Stimulated activated CD4-positive, alpha-beta T cell treated with anti-CD3 and anti-CD28 coated beads, TNF-alpha, amount 100 ng/mL, for 1 hour (primary cell): ENCODE measurements at places on chromosomes 6 and 20.

- DNase-seq: no peak
Measured at GRCh38 chr6:31927242-31927862, at the start of gene C2. C2 (plus strand) TSS chr6:31927717; CDS start chr6:31927753, 36 bp downstream.

DNA sequence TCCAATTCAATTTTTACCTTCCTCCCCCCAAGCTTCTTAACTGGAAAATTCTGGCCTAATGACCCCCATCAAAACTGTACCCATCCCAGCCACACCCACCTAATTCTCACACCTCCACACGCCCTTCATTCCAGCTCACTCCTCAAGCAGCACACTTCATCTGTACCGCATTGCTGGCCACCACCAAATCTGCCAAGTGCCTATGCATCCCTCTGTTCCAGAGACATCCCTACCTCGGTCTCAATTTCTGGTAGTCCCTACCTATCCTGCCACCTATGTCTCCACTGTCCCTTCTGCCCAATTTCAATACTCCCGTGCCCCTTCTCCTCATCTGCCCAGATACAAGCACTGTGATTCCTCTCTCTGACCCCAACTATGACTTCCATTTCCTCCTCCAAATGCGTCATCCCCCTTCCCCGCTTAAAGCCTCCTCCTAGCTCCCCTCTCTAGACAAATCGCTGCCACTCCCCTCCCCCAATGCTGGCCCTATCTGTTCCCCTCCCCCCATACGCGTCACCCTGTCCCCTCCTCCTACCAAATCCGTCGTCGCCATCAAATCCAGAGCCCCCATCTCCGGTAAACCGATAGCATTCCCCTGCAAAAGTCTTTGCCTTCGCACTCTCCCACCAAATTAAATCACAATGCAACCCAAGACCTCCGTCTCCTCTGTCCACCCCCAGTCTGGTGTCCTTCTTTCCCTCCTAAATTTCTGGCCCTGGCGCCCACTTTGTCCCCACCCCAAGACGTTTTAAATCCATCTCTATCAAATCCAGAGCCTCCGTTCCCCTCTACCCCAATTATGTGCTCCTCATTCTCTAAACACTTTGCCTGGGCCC is 1.2 kb downstream of the MTCH1 start:
- no peak for DNase-seq

DNA sequence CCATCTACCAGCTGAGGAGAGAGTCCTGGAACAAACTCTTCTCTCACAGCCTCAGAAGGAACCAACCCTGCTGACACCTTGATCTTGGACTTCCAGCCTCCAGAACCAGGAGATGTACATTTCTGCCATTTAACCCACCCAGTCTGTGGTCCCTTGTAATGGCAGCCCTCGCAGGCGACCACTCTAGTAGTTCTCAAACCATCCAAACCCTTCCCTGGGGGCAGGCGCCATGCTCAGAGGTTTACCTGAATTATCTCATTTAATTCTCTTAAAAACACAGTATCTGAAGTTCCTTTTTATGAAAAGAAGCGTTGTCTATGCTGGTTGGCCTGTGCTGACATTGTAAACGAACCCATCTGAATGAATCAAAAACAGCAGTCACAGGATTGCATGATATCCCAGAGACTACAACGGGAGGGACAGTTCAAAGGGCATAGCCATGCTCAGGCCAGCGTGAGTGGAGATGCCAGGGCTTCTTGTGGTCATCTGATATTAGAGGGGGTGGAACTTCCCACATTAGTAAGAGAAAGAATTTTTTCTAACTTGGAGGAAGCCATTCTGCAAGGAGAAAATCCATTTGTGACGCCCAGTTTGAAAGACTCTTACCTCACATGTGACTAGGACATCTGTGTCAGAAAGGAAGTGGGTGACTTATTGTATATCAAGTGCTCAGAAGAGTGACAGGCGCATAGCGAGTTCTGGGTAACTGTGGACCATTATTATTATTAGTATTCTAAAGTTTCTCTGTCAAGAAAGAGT is 17.2 kb upstream of the TAGAP start:
- DNase-seq: no peak

DNA sequence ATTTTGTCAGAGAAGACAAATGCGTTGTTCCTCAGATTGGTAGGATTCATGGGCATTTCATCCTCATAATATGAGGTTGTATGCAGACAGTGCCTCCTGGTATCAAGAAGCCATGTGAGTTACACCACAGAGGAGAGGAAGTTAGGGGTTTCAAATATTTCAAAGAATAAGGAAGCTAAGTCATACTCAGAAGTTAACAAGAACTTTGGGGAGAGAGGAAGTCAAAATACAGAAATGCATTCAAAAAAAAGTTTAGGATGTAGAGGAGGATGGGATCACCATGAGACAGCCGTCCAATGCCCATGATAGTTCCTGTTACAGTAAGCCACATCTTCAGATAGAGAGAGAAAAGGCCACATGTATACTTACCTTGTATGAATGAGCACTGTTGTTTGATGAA is 22.3 kb downstream of the HLA-DOB start:
- no peak for DNase-seq

GRCh38 chr20:3678198-3678597 is 3.6 kb downstream of the ADAM33 start:
- no peak for DNase-seq

DNA sequence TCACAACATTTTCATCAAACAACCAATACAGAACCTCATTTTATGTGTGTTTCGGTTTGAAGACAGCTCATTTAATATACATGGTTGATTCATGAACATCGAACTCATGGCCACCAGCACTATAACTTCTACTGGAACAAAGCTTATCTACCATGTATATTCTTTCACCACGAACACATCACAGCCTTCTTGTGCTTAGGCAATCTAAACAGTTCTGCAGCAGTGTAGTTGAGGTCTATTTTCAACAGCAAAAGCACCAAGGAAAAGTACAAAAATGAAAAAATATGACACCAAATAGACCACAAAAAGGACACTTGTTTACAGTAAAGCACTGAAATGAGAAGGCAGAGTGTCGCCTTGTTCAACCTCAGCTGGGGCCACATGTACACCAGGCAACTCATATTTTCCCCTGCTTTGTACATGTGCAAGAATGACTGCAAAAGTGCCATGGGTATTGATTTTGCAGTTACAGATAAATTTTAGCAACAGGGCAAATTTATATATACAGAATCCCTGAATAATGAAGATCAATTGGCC is 25.8 kb upstream of the KCNK5 start:
- no peak for DNase-seq

- DNase-seq: no peak
Measured at GRCh38 chr20:63577317-63577894, 3.4 kb upstream of the HELZ2 start.

GRCh38 chr20:38222231-38222922 is 38.2 kb downstream of the KIAA1755 start:
- no peak for DNase-seq

- DNase-seq: no peak
Measured at GRCh38 chr20:23332467-23332866, 18.1 kb upstream of the NXT1 start.

DNA sequence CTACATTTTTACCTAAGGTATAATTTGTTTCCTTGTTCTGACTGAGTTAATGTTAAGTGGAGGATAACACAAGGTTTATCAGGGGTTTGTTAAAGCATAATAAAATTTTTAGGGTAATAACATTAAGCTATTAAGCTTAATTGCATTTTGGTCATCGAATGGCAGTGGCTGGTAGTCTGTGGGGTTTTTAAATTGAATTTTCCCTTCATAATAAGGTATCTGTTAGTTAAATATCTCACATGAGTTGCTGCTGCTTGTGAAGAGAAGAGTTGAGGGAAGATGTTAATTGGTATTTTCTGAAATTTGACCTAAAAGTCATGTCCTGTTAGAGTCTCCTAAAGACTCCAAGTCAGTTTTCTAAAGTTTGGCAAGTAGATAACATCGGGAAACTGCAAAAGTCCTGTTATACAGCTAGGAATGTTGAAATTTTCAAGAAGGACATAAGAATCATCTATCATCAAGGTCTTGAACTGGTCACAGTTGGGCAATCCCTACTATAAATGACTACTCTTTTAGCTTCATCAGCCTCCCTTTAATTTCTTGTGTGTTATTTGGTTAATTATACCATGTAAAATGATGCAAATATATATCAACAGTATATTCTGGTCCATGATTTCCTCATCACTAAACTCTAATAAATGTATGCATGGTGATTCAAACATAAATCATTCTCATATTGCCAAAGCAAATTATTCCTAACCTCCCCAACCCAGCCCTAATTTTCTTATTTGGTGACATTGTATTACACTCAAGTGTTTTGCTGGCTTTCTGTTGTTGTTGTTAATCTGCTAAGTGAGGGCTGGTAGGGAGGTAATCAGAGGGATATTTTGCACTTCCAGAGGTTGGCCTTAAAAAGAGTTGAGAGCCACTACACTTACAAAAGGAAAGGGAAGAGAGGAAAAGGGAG is 64.0 kb downstream of the MAP3K5 start:
- no peak for DNase-seq

- DNase-seq: no peak
Measured at GRCh38 chr20:38150335-38151170, 14.5 kb downstream of the TGM2 start.

DNA sequence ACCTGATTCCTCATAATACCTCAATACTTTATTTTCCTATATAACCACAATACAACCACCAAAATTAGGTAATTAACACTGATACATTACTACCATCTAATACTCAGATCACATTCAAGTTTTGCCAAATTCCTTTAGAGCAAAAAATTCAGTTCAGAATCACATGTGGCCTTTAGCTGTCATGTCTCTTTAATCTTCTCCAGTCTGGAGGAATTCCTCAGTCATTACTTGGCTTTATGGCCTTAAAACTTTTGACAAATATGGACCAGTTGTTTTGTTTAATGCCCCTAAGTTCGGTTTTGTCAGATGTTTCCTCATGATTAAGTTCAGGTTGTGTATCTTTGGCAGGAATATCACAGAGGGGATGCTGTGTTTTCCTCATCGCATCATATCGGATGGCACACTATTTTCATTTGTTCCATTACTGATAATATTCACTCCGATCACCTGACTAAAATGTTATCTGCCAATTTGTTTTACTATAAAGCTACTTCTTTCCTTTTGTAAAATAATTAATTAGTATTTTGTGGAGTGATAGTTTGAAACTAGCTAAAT is 51.2 kb upstream of the AKIRIN2 start:
- no peak for DNase-seq

DNA sequence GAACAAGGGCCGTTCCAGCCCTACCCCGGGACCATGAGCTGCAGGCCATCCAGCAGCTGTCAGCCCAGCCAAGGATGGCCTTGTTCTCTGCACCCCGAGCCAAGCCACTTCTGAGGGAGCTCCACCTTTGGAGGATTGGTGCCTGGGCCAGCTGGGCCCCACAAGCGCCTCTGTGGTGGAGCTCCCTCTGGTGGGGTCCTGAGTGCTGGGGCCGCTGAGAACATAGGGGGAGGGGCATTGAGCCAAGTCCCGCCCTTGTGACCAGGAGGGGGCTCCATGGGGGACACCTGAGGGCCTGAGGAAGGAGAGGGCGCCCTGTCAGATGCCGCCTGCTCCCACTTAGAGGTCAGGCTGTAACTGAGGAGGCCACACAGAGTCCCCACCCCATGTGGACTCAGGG is 43.2 kb downstream of the YTHDF1 start:
- DNase-seq: no peak

- no peak for DNase-seq
Measured at GRCh38 chr6:65052626-65053025, 654.4 kb downstream of the EYS start.

GRCh38 chr20:11296951-11297350 is 620.7 kb upstream of the BTBD3 start:
- DNase-seq: no peak

GRCh38 chr6:31002471-31002870 is 7.8 kb upstream of the MUC22 start:
- DNase-seq: no peak

- DNase-seq: no peak
Measured at GRCh38 chr20:58646703-58647102, 4.4 kb upstream of the STX16 start.

GRCh38 chr6:43061861-43062260 is 2.4 kb downstream of the KLC4 start:
- no peak for DNase-seq

DNA sequence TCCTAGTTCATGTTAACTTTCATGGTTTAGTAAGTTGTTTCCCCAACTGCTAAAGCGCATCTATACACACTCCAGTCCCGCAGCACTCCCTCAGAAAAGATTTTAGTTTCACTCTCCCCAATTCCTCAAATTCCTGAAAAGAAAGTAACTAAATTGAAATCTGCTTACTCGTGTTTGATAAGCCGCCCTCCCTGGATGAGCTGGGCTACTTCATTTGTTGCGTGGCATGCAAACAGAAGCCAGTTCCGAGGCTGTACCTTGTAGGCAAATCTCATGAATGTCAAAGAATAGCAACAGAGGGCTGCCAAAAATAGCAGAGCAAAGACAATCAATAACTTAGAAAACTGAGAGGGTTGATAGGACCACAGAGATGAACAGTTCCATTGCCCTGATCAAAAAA is 16.9 kb downstream of the MPC1 start:
- DNase-seq: no peak

DNA sequence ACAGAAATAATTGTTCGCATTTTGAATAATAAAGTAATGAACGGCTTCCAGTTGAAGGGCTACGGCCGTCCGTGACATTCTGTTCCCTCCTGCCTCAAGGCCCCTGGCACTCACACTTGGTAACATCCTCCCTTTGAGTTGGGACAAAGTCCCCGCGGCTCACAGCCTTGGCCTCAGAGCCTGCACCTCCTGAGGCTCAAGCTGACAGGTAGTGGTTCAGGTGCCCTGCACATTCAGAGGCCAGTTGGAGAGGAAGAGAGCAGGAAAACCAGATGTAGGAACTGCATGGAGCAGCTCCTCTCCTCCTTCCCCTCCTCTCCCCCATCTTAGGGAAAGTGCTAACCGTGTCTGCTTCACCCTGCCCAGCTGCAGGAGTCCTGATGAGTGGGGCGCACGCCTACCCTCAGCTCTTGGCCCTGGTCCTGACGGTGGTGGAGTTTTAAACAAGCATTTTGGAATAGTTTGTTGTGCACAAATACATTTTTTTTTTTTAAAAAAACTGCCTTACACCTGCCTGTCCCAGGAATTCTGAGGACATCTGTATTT is 393.1 kb downstream of the SMOC2 start:
- no peak for DNase-seq

- DNase-seq: no peak
Measured at GRCh38 chr20:55258559-55258958, 746.8 kb downstream of the CBLN4 start.

DNA sequence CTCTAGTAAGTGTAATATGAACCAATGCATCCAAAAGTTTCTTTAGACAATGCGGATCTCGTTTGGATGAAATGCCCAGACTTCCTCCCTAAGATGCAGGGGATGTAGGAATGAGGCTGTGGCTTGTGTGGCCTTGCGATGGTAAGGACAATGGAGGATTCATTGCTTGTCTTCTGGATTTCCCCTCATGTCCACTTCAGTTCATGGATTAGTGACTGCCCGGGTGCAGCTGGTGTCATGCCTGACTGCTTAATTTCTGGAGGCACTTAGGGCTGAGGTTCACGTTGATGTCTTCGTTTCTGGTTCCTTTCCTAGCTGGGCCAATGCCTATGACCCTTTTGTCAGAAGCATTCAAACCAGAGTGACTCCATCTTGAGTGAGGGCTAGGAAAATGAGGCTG is 93.8 kb downstream of the SCP2D1 start:
- no peak for DNase-seq

- no peak for DNase-seq
Measured at GRCh38 chr20:54068495-54068894, 1.9 kb downstream of the BCAS1 start.
